Activated CD4-positive, CD25-positive, alpha-beta regulatory T cell (primary cell): ENCODE measurements at places on chromosomes 11 and 22.
A peak's percentile ranks its signal among the peaks of the same experiment; 100 is the strongest.

DNA sequence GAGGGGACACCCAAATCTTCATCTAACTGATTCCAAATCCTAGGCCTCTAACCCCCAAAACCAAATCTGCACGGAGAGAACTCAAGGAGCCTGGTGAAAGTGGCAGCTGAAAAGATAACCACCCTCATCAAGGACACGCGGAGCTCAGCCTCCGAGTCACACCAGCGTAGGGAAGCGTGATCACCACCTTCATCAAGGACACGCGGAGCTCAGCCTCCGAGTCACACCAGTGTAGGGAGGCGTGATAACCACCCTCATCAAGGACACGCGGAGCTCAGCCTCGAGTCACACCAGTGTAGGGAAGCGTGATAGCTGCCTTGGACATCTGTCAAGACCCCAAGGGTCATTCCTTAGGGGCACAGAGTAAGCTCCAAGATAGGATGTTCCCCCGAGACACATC, 29.3 kb upstream of the SYT8 start:
- DNase-seq, result no peak

DNA sequence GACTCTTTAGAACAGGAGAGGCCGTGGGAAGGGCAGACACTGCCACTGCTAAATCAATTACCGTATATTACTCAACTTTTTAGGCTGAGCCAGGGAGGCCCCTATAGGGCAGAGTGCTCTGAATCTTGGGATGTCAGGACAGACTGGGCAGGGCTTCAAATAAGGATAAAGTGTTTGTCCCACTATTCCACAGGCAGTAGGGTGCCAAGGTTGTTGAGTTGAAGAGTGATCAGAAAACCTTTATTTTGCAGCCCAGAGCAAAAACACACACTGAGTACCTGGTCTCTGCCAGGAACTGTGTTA, 1.6 kb upstream of the B4GAT1 start:
- no peak for DNase-seq

DNA sequence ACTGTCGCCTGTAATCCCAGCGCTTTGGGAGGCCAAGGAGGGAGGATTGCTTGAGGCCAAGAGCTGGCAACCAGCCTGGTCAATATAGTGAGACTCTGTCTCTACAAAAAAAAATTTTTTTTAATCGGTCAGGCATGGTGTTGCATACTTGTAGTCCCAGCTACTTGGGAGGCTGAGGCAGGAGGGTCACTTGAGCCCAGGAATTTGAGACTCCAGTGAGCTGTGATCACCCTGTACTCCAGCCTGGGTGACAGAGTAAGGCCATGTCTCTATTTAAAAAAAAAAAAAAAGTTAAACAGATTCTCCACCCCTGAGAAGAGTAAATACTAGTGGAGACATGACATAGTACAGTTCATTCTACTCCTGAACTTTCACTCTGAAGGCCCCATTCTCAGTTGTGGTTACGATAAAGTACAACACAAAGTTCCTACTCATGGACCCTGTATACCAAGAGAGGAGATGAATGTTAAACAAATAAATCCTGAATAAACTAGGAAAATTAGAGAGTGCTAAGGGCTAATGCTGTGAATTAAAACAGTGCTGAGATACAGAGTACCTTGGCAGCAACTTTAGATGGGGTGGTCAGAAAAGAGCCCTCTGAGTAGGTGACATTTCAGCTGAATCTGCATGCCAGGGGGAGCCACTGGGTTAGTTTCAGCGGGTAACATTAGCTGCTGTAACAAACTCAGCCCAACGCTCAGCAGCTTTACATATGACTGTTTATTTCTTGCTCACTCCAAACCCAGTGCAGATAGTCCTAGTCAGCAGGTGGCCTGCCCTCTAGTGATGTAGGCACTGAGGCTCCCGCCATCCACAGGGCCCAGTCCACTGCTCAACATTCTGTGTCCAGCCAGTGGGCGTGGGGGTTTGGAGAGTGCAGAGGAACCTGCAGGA, 75.1 kb downstream of the DBX1 start:
- no peak for DNase-seq

DNA sequence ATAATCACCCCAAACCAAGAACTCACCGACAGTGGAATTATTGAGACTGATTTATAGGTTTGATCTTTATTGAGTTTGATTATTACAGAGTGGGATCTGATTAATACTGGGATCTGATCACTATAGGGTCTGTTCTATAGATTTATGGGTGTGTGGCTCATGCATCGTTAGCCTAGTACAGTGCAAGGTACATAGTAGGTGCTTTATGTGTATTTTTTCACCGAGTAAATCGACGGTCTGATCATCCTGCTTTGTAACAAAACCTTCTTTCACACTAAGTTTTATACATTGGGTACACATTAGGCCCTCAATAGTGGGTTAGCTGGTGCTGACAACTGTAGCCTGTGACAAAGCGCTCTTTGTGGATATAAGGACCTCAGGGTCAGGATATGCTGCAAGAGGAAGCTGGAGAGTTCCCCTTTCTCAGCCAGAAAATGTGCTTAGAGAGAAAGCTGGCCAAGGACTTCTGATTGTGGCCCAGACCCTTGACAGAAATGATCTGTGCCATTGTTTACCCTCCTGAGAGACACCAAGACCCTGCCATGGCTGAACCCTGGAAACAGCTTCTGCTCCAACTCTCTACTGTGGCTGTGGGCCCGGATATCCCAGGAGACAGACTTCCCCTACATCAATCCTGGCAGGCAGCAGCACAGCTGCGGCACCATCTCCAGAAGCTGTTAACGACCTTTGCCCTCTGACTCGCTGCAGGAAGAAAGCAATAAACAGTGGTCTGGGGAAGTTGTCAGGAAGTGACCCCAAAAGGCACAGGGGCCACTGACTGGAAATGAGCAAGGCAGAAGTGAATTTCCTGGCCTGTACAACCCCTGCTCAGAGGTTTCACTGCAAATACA, 16.1 kb upstream of the TPP1 start:
- DNase-seq, result no peak

DNA sequence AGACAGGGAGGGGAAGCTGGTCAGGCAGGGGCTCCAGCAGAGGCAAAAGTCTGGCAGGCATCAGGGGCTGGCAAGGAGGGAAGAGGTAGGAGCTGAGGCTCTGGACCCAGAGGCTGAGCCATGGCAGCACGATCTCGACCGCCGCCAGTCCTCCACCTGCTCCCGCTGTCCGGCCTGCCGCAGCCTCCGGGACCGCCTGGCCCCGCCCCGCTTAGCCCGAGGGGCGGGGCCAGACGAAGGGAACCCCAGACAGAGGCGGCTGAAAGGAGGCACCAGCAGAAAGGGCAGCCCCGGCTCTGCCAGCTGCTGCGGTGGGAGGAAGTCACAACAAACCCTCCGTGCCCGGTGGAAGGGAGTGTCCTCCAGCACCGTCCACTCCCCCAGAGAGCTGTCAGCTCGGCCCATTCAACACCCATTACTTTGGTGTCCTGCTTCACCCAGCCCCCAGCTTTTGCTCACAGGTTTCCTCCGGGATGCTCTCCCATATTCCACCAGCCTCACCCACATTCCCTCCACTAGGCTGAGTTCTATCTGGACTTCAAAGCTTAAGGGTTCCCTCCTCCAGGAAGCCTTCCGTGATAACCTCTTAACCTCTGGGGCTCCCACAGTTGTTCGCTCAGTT, at the start of gene MFNG:
Gene MFNG, minus strand, starts transcription at position 161 of the 622 bp plus-strand sequence. CDS start 207 bp downstream, outside the sequence.
- DNase-seq, result peak; percentile 56
